CD8-positive, alpha-beta memory T cell (primary cell): ENCODE measurements at places on chromosomes 12 and 14. TPM values are rescaled to one million over a fixed set of nuclear protein-coding genes. Genes with fewer than 3 reads are reported as not detected.

GPRC5D gene
- 0.35 TPM for polyA plus RNA-seq

BTBD6 gene
- 16.2 TPM for polyA plus RNA-seq

LALBA gene
- not detected for polyA plus RNA-seq

BHLHE41 gene
- polyA plus RNA-seq = not detected

ADCK1 gene
- 4.2 TPM for polyA plus RNA-seq

OVCH1 gene
- polyA plus RNA-seq = not detected

CARMIL3 gene
- polyA plus RNA-seq = 0.14 TPM

MMP19 gene
- not detected for polyA plus RNA-seq

PIANP gene
- polyA plus RNA-seq = 0.77 TPM

HEATR5A gene
- polyA plus RNA-seq = 6.1 TPM

PRB3 gene
- polyA plus RNA-seq = not detected

RIN3 gene
- 31.9 TPM for polyA plus RNA-seq

P2RX7 gene
- polyA plus RNA-seq = 9.2 TPM

PAPOLA gene
- 67.7 TPM for polyA plus RNA-seq

KCNC2 gene
- polyA plus RNA-seq = not detected

BATF gene
- 60.4 TPM for polyA plus RNA-seq

SRGAP1 gene
- 0.09 TPM for polyA plus RNA-seq

IFT43 gene
- polyA plus RNA-seq = 14.2 TPM
